OCI-LY7 (cell line): ENCODE measurements at places on chromosomes 11 and 22.
A peak's percentile ranks its signal among the peaks of the same experiment; 100 is the strongest.

GRCh38 chr22:39721206-39722031 is 150.9 kb downstream of the CACNA1I start:
- no peak for DNase-seq

DNA sequence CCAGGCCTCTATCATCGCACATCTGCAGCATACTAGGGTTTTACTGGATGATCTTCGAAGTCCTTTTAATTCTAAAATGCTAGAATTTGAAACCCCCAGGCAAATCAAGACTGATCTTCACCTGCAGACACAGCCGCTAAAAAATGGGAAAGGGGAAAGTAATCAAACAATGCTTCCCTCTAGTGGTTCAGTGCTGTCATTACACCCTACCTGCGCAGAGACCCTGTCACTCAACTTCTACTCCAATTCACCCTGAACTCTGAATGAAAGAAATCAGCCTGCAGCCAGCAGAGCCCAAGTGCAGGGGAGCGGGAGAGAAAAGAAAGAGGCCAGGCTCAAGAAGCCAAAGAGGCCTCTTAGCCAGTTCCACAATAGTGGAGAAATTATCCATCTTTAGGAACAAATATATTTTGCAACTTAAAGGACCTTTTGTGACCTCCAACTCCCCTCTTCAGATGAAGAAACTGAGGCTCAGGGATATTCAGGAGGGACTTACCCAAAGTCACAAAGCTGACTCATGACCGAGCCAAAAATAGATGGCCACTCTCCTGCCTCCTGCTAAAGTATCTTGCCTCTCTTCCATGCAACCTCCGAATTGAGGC is 33.0 kb downstream of the SERGEF start:
- DNase-seq: peak; percentile 55

- no peak for DNase-seq
Observed at GRCh38 chr11:108199446-108200321, 22.8 kb downstream of the NPAT start.

GRCh38 chr11:118939953-118940598 is 14.3 kb upstream of the BCL9L start:
- peak; percentile 61 for DNase-seq

DNA sequence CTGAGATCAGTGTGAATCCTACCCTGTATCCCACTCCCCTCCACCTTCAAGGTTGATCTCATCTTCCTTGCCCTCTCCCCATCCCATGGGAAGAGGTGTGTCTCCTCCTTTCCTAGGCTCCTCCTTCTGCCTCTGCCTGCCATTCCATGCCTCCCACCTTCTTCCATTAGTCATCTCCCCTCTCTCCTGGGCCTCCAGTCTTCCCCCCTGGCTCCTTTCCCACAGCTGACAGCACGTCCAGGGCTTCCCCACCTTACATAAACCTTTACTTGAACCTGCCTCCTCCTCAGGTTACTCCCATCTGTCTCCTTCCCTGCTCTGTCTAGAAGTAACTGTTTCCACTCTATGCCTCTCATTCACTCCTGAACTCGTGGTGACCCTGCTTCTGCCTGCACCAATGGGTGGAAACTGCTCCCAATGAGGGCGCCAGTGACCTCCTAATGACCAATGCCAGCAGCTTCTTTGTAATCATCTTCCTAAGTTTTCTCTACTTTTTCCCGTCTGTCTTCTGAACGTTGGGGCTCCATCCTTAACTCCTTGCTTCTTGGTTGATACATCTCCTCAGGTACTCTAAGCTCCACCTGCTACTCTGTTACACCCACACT is 266.9 kb upstream of the NARS2 start:
- DNase-seq: no peak

DNA sequence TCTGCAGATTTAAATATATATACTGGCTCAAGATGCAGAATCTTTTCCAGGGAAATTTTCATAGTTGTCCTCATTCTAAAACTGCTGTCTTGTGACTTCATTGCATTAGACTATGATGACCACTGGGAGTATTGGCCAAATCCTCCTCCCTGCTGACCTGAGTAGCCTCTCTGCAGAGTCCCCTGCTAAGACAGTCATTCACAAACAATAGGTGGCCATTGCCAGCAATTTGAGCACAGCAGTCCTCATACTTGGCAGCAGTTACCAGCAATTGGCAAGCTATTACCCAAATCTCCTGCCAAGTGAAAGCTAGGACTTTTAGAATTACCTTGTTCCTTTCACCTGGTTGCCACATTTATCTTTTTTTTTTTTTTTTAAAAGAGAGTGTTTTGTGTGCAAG is 325.8 kb downstream of the FAT3 start:
- DNase-seq: no peak

DNA sequence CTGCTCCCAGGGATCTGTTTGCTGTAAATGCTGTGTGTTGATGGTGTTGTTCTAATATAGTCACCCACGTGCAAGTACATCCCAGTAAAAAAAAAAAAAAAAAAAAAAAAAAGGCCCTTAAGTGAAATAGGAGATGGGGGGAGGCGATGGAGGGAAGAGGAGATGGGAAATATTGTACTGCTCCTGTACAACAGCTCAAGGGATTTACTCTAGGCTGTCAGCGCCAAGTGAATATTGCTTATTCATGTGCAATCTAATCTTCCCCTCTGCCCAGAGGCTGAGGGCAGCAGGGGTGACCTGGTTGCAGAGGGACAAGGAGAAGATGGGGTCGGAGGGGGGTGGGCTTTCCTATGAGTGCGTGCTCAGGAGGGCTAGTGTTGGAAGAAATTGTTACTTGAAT is 206.2 kb upstream of the CADM1 start:
- DNase-seq: no peak

DNA sequence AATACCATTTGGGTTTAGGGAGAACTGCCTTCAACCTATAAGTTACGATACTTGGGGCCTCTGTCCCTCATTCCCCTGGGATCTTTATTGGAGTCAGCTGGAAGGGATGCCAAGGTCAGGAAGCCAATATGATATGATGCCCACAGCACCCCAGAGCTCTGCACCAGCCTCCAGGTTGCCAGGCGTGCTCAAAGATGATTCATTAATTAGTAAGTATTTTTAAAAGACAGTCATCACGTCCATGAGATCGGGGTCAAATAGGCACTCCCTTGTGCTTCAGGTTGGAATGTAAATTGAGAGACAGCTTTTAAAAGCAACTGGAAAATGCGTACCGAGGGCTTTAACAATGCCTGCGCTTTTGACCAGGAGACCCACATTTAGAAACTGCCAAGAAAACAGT is 57.0 kb upstream of the CD5 start:
- DNase-seq: no peak

- DNase-seq: no peak
Observed at GRCh38 chr11:783581-784015, 6.3 kb downstream of the CEND1 start.

- DNase-seq: no peak
Observed at GRCh38 chr11:130034236-130034635, 31.6 kb upstream of the PRDM10 start.

DNA sequence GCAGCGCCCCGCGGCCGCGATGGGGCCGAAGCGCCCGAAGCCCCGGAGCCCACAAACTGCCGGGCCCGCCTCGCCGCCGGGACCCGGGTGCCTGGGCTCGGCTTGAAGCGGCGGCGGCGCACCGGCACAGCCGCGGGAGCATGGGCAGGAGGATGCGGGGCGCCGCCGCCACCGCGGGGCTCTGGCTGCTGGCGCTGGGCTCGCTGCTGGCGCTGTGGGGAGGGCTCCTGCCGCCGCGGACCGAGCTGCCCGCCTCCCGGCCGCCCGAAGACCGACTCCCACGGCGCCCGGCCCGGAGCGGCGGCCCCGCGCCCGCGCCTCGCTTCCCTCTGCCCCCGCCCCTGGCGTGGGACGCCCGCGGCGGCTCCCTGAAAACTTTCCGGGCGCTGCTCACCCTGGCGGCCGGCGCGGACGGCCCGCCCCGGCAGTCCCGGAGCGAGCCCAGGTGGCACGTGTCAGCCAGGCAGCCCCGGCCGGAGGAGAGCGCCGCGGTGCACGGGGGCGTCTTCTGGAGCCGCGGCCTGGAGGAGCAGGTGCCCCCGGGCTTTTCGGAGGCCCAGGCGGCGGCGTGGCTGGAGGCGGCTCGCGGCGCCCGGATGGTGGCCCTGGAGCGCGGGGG is 346 bp downstream of the FJX1 start:
- no peak for DNase-seq

DNA sequence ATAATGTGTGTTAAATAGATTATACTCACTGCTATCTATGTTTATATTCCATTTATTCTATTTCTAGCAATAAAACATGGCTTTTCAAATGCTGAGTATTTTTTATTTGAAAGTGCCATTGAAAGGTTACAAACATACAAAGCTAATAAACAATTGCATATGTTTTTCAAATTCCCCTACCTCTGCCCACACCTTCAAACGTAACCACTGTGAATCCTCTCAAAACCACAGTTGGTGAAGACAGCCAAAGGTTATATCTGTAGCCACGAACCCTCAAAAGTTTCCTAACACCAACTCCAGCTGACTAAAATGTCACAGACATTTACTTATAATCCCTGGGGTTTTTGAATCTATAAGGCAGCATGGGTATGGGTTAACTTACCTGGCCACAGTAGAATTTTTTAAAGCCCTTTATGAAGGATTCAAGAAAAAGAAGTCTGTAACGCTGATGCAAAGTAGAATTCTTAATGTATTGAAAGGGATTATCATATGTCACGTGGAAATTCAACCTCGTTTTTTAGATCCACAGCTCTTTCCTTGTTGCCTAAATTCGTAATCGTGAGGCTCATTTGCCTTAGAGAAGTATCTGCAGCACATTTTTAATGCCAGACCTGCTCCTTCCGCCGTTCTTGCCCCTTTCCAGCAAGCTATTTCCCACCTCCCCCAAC is 122.5 kb upstream of the ZC3H12C start:
- no peak for DNase-seq

DNA sequence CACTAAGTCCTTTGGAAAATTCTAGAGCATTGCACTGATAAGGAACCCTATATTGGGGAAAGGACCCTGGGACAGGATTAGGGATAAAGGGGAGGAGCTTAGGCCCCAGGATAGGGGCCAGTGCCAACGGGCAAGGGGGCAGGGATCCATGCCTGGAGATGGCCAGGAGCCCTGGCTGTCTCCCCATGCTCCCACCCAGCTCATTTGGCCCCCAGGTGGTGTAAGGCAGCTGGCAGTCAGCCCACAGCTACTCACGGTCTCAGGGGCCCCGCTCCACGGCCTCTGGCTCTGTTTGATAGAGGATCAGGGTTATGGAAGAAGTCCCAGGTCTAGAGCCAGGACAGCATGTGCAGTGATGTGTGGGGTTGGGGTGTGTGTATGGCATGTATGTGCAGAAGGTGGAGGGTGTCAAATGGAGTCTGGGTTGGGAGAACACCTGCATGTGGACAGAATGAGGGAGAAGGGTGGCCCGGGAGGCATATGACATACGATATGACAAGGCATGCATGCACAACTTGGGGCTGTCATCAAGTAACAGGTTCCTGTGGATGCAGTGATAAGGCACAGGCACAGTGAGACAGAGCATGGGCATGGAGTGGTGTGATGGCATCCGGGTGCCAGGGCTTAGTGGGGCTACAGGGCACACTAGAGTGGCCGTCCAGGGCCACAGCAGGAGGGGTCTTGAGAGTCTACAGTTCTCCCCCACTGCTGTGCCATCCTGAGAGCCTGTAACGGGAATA is 18.4 kb upstream of the PDE2A start:
- DNase-seq: no peak
